LoVo (cell line): ENCODE measurements at places on chromosomes 13 and 19.
A peak's percentile ranks its signal among the peaks of the same experiment; 100 is the strongest.

- no peak for DNase-seq
Measured at GRCh38 chr13:73303851-73304250, 245.0 kb downstream of the KLF5 start.

DNA sequence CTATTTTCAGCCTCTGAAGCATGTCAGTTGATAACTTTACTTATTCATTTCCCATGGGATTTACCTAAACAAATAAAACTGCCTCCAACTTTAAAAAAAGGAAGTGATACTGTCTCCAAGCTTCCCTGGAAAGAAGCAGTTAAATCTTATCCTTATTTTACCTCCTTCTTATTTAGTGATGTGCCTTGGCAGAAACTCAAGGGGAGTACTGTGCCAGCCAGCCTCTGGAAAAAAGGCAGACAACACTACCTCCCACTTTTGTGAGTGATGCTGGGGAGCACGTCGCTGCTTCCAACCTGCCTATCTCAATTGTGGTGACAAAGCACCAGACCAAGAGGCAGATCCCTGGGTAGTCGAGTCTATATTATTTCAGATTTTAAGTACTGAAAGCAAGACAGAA is 765.6 kb downstream of the DIAPH3 start:
- no peak for DNase-seq

DNA sequence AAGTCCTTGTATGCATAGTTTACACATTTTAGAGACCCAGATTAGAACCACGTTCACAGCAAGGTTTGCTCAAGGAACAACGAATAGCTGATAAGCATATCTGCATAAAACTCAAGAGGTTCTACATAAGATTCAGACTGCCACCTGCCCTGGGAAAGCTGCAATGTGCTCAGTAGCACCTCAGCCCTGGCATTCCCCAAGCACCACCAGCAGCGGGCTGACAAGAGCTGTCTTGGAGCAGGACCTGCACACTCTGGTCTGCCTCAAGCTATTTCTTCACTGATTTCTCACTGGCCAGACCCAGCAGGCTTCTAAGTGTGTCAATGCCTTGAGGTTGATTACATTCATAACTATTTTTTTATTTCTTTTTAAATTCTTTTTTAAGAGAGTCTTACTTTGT is 65.8 kb upstream of the UQCRFS1 start:
- DNase-seq = no peak

DNA sequence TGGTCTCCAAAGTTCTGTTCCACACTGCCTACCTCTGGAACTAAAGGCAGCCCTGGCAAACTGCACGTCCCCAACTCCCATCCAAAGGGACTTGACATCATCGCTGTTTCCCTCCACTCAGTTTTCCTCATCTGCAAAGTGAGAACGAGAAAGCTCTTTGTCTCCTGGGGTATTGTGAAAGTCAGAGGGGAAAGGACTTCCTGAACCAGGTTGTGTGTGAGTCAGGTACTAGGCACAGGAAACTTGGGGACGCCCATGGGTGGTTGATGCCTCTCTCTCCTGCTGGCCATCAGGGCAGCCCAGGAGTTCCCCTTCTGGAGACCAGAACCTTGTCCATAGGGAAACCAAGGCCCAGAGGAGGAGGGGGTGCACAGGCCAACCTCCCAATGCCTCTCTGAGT is 4.7 kb downstream of the CRLF1 start:
- no peak for DNase-seq

GRCh38 chr13:28819046-28819730 is 951 bp upstream of the MTUS2 start:
- no peak for DNase-seq

GRCh38 chr13:51331354-51331861 is 8.1 kb upstream of the SERPINE3 start:
- DNase-seq = no peak

DNA sequence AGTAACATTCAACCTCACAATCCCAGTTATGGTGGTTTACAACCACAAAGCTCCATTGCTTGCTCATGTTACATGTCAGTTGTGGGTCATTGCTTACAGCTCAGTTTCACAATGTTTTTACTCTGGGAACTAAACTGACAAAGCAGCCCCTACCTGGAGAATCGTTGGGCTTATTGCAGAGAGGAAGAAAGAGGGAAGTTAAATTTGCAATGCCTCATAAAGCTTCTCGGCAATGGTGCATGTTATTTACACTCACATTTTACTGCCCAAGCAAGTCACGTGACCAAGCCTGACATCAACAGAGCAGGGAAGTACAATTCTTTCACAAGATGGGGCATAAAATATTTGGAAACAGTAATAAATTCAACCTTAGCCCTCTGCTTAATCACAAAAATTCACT is 441.6 kb downstream of the TDRD3 start:
- DNase-seq = no peak

GRCh38 chr19:18716857-18717256 is 33.4 kb downstream of the CRTC1 start:
- no peak for DNase-seq

GRCh38 chr19:15260939-15261338 is 28.7 kb upstream of the EPHX3 start:
- no peak for DNase-seq

- peak; percentile 46 for DNase-seq
Measured at GRCh38 chr13:38582133-38582532, 104.7 kb upstream of the FREM2 start.

GRCh38 chr19:1467215-1467489 is 11.9 kb downstream of the C19orf25 start:
- no peak for DNase-seq

GRCh38 chr13:113821847-113822246 is 42.0 kb downstream of the GAS6 start:
- DNase-seq = no peak

GRCh38 chr13:30832377-30832776 is 73.7 kb upstream of the MEDAG start:
- no peak for DNase-seq

DNA sequence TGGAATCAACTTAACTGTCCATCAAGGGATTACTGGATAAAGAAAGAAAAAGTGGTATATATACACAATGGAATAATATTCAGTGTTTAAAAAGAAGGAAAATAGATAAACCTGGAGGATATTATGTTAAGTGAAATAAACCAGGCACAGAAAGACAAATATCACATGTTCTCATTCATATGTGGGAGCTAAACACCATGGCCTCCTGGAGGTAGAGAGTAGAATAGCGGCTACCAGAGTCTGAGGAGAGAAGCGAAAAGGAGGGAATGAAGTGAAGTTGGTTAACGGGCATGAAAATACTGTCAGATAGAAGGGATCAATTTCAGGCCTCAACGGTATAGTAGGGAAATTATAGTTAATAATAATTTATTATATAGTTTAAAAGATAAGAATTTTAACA is 147.5 kb upstream of the OBI1 start:
- DNase-seq = no peak

DNA sequence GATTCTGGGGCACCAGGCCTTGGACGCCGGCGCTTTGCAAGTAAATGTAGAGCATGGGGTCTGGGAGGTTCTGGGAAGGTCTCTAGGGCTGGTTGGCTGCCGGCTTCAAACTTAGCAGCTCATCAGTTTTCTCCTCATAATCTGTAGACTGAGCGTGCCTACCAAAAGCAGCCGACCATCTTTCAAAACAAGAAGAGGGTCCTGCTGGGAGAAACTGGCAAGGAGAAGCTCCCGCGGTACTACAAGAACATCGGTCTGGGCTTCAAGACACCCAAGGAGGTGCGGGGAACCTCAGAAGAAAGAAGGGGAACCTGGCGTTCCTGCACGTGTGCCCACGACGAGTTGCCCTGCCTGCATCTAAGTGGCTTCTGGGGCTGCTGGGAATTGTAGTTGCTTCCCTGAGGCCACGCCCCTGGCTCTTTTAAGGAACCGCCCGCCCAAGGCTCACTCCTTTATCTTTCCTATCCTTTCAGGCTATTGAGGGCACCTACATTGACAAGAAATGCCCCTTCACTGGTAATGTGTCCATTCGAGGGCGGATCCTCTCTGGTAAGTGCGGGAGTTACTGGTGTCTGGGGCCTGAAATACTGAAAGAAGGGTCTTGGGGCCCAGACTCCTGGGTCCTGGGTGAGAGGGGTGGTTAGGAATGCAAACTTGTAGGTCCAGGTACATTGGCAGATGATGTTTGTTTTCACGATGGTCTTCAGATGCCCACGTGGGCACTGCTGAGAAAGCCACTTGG is 984 bp downstream of the RPS11 start:
- peak; percentile 63 for DNase-seq

DNA sequence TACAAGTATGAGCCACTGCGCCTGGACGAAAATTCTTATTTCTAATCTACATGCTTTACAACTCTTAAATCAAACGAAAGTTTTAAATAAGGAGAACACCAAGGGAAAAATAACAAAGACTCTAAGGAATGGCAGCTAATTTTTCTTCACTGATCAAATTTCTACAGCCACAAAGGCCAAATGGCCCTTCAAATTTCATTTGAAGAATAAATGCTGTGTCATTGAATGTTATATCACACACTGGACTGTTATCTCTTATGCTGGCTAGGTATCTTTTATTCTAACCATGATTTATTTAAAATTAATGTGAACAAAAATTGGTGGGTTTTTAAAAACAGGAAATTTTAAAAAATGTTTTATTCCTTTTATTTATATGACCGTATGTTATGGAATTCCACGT is 14.1 kb downstream of the SMAD9 start:
- no peak for DNase-seq

DNA sequence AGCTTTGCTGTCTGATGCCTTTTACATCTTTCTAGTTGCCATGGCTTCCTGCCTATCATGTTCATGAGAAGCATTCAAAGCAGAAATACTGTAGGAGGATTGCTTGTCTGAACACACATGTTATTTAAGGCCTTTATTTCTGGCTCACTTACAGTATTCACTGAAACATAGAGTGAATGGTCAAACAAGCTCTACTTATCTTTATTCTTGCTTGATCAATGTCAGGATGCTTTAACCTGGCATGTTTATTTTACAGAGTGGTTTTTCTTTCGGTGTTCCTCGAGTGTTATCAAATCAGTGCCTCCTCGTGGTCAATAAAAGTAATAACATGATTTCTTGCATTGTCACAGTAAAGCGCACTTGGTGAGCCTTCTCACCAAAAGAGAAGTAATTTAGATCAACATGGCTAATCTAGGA is 73.5 kb upstream of the PCDH17 start:
- DNase-seq = peak; percentile 6

DNA sequence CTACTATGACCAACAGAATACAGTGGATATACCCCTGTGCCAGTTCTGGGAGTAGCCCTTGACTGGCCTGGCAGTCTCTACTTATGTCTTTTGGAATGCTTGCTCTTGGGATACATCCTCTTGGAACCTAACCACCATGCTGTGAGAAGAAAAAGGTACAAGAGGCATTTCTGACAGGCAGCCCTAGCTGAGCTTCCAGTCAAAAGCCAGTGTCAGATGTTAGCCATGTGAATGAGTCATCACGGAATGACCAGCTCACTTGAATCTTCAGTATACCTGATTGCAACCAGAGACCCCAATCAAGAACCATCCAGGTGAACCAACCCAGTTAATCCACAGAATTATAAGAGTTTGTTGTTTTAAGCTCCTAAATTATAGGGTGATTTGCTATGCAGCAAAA is 4.1 kb downstream of the CCDC169 start:
- DNase-seq = no peak

DNA sequence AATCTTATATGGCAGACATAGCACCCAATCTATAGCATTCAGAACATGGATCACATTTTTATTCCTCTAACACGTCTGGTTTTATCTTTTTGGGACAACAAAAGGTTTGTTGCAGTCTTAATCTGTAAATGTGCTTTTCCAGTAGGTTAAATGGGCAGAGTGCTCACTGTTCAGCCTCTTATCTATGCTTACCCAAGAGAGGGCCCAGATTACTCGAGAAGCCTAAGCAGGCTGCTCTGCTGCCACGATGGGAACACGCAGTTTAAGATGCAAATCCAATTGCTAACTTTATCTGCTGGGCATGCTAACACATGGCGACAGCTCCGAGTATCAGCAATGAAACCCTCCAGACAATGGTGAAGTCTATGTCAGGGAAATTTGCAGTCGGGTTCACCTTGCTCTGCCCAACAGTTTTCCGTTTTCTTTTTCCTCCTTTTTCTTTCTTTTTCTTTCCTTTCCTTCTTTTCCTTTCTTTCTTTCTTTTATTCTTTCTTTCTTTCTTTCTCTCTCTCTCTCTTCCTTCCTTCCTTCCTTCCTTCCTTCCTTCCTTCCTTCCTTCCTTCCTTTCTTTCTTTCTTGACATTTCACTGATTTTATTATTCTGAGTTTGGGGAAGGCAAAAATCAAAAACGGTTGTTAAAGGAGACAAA is 115.3 kb downstream of the RBM26 start:
- DNase-seq = no peak

GRCh38 chr13:100436099-100436498 is 152.5 kb downstream of the GGACT start:
- no peak for DNase-seq

GRCh38 chr13:74767050-74767449 is 632.8 kb upstream of the KLF12 start:
- DNase-seq = no peak

DNA sequence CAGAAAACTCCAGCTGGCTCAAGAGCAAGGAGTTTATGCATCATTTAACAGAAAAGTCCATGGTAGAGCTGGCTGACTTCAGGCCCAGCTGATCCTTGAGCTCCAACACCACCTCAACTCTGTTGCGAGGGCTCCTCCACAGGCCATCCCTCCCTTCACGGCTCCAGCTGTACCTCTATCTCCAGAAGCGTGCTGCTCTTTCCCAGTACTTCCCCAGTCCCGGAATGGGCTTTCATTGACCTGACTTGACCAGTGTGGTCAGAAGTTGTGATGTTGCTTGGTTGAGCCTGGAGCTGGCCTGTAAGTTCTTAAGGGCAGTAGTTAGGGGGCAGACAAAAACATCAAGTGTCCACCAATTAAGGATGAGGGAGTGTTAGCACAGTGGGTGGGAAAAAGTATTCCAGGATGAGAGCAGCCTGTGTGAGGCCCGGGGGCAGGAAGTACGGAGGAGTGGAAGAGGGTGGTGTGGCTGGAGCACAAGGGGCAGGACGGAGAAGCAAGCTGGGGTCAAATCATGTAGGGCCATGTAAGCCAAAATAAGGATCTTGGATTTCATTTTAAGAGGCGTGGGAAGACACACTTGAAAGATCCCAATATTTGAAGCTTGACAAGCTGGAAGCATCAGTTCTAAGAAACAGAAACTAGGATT is 24.0 kb downstream of the SKA3 start:
- DNase-seq = no peak

GRCh38 chr13:67792151-67792676 is 562.1 kb upstream of the PCDH9 start:
- DNase-seq = no peak

- DNase-seq = peak; percentile 91
Measured at GRCh38 chr19:17841810-17842662, 5.7 kb downstream of the JAK3 start.
